ENCODE measurements at places on chromosomes 1 and 21. TPM values are rescaled to one million over a fixed set of nuclear protein-coding genes. Genes with fewer than 3 reads are reported as not detected.

- DNase-seq: no peak
Measured at GRCh38 chr1:68230901-68231626, 1.3 kb downstream of the WLS start.

The VWA1 gene
- 65.2 TPM for polyA plus RNA-seq

DNA sequence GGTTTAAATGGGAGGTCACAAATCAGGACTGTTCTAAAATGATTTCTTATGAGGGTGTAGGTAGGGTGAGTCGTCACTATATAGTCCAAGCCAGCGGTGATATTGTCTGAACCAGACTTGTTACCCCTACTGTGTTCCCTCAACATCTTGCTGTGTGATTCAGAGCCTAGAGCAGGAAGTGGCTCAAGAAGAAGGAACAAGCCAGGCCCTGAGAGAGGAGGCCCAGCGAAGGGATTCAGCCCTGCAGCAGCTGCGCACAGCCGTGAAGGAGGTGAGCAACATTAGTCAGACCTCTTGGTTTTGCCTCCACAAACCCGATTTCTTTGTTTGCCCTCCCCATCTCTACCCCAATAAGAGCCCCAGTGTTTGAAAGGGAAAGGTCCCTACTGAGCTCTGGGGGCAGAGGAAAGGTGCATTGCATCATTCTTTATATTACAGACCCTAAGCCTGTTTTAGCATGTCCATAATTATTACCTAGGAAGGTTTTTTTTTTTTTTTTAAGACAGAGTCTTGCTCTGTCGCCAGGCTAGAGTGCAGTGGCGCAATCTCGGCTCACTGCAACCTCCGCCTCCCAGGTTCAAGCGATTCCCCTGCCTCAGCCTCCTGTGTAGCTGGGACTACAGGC, 5.0 kb upstream of the SH3BGRL3 start:
- DNase-seq: no peak

DNA sequence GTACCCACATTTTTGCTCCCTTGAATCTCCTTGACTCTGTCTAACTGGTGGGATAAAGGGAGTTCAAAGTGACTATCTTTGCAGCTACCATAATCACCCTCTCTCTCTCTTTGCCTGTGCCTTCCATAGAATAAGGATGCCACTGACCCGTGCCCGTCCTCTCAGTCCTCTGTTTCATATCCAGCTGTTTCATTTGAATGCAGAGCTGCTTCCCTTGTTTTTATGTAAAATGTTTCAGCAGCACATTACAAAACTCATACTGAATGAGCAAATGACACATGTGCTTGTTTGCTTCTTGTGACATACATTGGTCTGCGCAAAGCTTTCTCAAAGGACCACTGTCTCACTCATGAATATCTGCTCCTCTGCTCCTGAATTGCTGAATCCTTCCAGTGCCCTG, 38.4 kb downstream of the CDC42 start:
- DNase-seq: no peak

The CD5L gene
- polyA plus RNA-seq: not detected

GRCh38 chr21:45560106-45561021, 18.1 kb upstream of the SLC19A1 start:
- no peak for DNase-seq

The HORMAD1 gene
- not detected for polyA plus RNA-seq

GRCh38 chr1:149997585-149998262, 12.8 kb downstream of the OTUD7B start:
- DNase-seq: no peak

DNA sequence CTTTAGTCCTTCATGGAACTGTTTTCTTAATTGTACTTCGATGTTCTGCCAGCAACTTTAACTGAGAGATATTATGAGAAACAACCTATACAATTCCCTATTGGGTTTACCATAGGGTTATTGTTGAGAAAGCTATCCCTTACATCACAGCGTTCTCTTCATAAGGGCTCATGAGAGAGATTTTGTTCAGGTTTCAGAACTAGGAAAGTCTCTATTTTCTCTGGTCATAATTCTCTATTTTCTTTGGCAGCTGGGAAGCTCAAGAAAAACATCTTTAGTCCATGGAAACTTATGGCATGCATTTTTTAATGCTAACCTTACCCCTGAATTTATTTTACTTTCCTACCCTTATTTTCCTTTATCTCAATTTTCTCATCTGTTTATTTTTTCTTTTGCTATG, 38.2 kb downstream of the NMNAT2 start:
- no peak for DNase-seq

GRCh38 chr1:117070124-117070523, 10.0 kb downstream of the TTF2 start:
- no peak for DNase-seq

DNA sequence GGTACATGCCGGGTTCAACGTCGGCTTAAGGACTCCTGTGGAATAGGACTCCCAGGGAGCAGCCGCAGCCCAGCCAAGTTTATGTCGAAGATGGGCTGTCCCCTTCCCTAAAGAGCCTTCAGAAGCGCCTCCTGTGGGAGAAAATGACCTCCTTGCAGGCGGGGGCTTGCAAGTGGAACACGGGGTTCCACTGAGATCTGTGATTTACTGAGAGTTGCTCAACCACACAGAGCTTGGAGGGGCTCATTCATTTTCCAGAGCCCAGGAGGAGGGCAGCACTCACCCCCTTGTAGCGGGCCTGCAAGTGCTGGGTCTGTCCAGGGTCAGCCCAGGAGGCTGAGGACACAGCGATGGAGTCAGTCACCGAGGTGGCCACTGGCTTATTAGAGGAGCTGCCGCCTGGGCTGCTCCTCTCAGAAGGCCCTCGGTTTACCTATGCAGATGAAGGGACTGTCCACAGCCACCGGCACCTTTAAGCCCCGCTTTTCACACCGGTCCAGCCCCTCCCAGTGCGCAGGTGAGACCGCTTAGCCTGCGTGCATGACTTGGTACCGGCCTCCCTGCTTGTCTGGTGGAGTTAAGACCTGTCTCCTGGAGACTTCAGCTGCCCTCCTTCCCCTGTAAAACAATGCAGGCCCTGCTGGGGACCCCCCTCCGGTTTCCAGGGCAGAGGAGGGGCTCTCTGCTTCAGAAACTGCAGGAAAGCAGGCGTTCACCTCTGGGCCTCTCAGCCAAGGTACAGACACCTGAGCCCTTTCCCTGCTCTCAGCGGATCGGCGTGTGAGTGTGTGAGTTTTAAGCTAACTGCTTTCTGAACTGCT, 57.5 kb downstream of the ATP5PO start:
- no peak for DNase-seq
